ENCODE measurements at places on chromosomes 6 and 20.

DNA sequence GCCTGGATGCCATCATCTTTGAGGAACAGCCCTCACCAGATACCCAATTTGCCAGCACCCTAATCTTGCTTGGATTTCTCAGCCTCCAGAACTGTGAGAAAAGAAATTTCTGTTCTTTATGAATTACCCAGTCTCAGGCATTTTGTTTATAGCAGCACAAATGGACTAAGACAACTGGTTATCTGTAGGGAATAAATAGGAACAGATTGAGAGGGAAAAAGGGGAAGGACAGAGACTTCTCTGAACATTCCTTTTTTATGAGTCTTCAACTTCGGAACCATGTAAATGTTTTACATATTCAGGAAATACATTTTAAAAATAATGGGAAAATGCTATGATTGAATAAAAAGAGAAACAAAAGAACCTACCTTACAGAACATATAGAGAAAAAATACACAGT, 20.9 kb downstream of the KCTD20 start:
- no peak for DNase-seq

DNA sequence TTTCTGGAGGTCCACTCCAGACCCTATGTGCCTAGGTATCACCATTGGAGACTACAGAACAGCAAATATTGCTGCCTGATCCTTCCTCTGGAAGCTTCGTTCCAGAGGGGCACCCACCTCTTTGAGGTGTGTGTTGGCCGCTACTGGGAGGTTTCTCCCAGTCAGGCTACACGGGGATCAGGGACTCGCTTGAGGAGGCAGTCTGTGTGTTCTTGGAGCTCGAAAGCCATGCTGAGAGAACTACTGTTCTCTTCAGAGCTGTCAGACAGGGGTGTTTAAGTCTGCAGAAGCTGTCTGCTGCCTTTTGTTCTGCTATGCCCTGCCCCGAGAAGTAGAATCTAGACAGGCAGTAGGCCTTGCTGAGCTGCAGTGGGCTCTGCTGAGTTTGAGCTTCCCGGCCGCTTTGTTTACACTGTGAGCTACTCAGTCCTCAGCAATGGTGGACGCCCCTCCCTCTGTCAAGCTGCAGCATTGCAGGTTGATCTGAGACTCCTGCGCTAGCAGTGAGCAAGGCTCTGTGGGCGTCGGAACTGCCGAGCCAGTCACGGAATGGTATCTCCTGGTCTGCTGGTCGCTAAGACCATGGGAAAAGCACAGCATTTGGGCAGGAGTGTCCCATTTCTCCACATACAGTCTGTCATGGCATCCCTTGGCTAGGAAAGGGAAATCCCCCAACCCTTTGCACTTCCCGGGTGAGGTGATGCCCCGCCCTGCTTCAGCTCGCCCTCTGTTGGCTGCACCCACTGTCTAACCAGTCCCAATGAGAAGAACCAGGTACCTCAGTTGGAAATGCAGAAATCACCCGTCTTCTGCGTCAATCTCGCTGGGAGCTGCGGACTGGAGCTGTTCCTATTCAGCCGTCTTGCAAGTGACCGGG, 32.5 kb upstream of the ASCC3 start:
- no peak for DNase-seq

DNA sequence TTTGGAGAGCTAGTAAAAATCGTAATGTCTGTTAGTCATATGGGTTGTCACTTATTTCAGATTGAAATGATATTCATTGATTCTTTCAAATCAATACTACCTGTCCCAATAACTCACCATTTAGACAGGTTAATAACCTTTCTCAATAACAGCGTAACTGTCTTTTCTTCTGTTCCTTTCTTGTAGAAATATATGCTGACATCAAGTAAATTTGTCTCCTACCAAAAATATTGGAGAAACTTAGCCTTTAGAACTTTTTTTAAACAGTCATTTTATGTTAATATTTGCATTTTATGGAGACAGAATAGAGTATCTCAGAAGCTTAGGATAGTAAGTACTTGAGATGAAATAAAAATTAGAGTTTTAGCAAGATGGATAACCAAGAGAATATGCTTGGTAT, 278.2 kb downstream of the UST start:
- DNase-seq = no peak

DNA sequence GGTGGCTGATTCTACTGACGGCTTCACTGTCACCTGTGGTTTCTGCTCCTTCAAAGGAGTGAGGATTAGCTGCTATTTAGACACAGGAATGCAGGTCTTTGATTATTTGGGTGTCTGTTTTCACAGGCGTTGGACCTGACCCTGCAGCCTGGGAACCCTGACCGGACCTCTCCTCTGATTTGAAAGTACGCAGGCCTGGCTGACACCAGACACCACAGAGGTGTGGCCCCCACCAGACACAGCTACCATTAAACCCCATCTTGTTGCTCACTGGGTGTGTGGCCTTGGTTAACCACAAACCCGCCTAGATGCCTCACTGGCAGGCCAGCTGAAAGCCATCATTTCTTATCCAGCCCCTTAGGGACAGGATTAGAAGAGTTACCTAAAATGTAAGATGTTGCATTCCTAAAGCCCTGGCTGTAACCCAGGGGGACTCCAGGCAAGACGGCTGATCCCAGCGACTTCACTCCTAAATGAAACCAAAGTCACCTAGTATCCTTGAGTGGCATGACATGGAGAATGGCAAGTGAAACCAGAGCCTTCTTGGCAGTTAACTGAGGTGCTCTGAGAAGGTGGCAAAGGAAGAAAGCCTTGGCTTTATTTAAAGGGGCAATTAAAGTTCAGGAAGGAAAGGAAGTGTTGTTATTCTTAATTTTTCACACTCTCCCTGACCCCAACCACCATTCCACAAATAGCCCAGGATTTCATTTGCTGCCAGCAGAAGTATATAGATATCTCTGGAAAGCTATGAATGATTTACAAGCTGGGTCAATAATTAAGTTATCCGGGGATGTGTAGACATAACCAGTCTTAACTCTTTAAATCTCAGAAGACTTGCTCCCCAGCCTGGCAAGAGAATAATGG, 169.9 kb downstream of the QRSL1 start:
- DNase-seq = peak; percentile 63

DNA sequence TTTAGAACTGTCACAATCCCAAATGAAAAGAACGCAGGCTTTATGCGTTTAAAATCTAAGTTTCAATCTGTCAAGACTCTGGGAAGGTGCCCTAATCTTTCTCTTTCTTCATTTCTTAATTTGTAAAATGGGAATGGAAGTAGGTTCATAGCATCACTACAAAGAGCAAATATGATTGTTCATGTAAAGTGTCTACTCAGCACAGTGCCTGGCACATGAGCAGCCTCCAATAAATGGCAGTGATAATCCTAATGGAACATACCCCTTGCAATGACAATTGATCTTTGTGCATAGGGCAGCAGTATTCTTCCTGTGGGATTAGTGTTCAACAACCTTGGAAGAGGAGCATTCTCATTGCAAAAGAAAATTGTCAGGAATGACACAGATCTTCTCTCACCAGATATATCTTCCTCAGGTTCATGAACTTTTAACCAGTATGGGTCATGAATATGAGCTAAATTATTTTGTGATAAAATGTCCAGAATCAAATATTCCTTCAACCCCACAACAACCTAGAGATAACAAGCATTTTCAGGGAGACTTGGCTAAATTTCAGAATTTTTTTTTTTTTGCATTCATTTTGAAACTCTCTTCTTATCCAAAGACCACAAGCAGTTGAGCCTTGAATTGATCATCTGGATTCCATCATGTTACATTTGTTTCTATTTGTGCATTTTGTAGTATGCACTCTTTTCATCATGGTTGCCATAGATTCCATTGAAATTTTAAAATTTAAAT, 149.1 kb downstream of the TBX18 start:
- no peak for DNase-seq

DNA sequence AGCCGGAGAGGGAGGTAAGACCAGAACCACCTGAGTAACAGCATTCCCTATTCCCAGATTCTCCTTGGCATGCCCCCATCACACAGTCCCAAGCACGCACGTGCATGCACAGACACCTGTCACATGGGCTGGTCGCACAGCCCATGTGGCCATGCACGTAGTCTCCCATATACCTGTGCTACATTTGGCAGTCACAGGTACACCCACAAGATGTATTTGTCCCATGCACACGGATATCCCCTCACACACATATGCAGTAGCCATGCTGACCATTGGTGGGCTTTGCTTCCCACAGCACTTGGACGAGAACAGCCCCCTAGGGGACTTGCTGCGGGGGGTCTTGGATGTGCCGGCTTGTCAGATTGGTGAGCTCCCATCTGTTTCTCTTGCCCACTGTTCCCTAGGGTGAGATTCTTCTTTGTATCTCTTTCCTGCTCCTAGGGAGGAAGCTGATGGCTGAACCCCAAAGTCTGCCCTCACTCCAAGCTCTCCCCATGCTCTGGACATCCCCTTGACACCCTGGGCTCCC, 31.9 kb downstream of the PLCG1 start:
- peak; percentile 16 for DNase-seq

GRCh38 chr6:50271266-50271665, 221.5 kb upstream of the DEFB112 start:
- DNase-seq = no peak

DNA sequence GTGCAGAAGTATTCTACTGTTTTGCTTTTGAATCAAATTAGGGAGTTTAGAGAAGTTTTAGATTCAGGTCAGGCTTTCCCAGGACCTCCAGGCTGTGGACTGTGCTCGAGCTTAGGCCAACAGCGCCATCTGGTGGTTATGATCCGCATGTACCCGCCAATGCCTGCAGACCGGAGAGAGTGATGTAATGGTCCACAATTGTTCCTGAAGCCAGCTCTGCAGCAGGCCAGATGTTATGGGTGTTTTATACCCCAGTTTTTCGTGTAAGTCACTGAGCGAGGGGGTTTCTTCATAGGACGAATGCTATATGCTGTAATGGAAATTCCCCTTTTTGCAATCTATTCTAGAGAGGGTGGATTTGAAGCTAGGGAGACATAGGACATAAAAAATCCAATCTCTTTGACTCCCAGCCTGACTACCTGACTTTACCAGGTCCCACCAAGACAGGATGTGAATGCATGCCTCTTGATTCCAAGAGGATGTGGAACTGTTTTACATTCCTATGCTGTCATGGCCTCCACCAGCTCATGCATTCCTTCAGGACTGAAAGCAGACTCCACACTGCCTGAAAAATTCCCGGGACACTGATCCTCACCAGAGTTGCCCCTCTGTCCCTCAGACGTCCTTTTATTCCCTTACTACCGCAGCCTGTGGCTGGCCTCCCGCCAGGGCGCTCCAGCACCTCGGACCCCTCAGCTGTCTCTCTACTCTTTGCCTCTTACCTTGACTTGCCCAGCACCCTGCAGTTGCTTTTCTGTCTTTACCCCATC, 41.2 kb upstream of the LY86 start:
- DNase-seq = peak; percentile 90

- no peak for DNase-seq
These were observed 147.9 kb downstream of the TFAP2B start for GRCh38 chr6:50966532-50966931.

- DNase-seq = no peak
These were observed 108.8 kb upstream of the HEY2 start for GRCh38 chr6:125640441-125641150.

GRCh38 chr6:120869397-120869796, 464.9 kb downstream of the TBC1D32 start:
- DNase-seq = peak; percentile 29

DNA sequence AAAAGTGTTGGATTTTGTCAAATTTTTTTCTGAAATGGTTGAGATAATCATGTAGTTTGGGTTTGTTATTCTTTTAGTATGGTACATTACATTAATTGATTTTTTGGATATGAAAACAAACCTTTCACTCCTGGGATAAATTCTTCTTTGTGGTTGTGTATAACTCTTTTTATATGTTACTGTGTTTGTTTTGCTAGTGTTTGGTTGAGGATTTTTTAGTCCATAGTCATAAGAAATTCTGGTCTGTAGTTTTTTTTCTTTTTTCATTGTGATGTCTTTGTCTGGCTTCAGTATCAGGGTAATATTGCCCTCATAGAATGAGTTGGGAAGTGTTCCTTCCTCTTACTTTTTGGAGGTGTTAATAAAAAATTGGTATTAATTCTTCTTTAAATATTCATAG, 122.2 kb upstream of the ATXN1 start:
- DNase-seq = no peak

DNA sequence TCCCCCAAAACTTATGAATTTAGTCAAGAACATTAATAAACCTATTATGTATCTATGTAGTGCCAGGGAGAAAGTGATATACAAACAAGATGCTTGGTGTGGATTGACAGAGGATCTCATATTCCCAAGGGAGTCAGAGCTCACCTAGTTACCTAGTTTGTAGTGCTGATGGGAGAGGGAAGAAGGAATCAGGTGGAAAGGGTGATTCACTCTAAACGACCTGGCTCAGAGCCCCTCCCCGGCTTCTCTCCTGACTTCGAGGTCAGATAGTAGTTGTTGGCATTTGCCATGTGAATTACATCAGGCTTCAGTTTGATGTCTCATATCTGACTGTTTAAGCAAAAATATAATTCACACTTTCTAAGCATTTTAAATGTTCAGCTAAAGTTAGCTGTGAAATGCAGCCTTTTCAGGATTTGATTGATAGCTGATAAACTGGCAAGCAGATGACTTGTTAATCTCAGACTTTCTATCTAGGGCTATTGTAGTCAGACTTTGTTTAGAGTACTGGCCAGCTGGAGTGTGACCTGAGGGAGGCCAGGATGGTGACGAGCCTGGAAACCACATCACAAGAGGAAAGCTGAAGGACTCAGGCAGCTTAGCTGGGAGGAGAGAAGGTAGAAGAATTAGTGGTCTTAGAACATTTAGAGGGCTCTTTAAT, 123.7 kb downstream of the AKAP7 start:
- DNase-seq = peak; percentile 43

GRCh38 chr6:73516514-73517489, 4.0 kb downstream of the EEF1A1 start:
- no peak for DNase-seq

- DNase-seq = no peak
These were observed 47.7 kb downstream of the FRK start for GRCh38 chr6:116012951-116013350.

GRCh38 chr6:111361648-111362047, 121.4 kb downstream of the REV3L start:
- DNase-seq = no peak

- DNase-seq = peak; percentile 18
These were observed 21.9 kb upstream of the GSTA3 start for GRCh38 chr6:52931351-52931750.

GRCh38 chr20:47927385-47927851, 142.1 kb upstream of the SULF2 start:
- DNase-seq = peak; percentile 21

DNA sequence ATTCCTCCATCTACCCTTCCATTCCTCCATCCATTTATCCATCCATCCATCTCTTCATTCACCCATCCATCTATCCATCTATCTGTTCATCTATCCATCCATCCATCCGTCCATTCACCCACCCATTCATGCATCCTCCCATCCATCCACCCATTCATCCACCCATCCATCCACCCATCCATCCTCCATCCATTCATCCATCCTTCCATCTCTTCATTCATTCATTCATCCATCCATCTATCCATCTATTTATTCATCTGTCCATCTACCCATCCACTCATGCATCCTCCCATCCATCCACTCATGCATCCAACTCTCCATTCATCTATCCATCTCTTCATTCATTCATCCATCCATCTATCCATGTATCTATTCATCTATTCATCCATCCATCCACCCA, 380.9 kb downstream of the CDH4 start:
- no peak for DNase-seq
